Kidney epithelial cell (primary cell): ENCODE measurements at places on chromosomes 7 and 10.
A peak's percentile ranks its signal among the peaks of the same experiment; 100 is the strongest.

DNA sequence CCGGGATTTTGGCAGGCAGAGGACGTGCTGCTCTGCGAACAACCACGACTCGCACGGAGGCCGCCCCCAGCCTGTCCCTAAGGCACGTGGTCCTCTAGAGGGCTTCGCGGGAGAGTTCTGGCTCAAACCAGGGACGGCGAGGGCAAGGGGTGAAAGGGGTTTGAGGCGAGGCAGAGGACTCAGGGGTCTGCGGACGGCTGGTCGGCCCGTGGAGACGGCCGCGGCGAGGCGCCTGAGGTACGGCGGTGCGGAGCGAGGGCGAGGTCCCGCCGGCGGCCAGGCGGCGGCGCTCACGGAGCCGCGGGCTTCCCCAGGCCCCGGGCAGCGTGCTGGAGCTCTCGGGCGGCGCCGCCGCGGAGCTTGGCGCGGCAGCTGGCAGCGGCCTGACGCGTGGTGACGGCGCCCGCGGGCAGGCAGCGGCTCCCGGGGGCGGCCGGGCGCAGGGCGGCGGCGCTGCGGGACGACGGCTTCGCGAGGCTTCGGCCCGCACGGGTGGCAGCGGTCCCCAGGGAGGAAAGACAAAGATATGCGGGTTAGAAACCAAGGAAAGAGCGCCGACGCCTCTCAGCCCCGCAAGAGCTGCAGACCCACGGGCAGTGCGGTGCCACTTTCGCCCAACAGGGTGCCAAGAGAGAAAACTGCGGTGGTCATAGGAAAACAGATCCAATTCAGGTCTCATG, 44.8 kb downstream of the ZNF800 start:
- peak; percentile 21 for DNase-seq

DNA sequence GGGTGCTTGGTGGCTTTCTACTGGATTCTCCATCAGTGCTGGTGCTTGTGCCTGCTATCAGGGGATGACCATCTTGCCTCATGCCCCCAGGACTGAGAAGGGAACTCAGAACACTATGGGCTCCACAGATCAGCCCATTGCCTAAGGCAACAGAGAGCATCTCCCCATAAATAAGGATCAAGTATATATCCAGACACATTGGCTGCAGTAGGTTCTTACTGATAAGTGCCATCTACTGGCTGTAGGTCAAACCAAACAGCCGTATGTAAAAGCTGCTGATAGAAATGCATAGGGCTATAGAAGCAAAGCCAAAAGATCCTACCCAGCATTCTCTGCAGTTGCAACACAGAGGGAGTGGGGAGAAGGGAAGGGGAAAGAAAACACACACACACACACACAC, 153.7 kb downstream of the CDK14 start:
- no peak for DNase-seq

DNA sequence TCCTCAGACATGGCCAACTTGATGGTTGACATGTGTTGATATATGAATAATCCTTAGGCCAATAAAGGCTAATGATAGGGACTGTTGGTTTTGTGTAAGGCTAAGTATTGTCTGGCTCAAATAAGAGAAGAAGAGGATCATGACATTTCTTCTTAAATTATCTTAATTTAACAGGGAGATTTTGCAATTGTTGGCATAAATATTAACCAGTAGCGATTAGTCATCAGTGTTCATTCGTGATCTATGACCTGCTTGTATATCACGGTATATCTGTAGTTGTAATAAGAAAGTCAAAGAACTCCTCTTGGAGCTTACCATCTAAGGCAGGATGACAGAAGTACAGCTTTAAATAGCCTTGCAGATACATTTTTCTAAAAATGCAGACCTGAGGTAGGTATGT, 196.4 kb downstream of the CREB5 start:
- no peak for DNase-seq

GRCh38 chr7:110675383-110676103, 415.4 kb upstream of the LRRN3 start:
- no peak for DNase-seq

- no peak for DNase-seq
Measured at GRCh38 chr7:17315974-17316373, 17.5 kb downstream of the AHR start.

DNA sequence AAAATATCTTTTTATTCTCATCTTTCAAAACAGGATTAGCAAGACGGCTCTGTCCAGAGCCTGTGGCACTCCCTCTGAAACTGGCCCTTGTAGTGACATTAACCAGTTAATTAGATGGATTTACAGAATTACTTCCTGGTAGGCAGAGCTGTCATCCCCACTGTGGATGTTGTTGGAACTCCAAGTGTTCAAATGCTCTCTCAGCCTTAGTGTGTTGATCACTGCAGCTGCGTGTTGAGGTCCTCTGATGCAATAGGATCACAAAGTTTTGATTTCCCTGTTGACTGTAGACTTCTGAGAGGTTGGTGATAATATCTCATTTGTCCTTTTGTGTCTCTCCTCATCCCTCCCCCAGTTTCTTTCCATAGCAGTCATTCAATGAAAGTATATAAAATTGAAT, 117.3 kb upstream of the CDK6 start:
- no peak for DNase-seq

- no peak for DNase-seq
Measured at GRCh38 chr10:78599122-78599853, 469.5 kb upstream of the ZMIZ1 start.

DNA sequence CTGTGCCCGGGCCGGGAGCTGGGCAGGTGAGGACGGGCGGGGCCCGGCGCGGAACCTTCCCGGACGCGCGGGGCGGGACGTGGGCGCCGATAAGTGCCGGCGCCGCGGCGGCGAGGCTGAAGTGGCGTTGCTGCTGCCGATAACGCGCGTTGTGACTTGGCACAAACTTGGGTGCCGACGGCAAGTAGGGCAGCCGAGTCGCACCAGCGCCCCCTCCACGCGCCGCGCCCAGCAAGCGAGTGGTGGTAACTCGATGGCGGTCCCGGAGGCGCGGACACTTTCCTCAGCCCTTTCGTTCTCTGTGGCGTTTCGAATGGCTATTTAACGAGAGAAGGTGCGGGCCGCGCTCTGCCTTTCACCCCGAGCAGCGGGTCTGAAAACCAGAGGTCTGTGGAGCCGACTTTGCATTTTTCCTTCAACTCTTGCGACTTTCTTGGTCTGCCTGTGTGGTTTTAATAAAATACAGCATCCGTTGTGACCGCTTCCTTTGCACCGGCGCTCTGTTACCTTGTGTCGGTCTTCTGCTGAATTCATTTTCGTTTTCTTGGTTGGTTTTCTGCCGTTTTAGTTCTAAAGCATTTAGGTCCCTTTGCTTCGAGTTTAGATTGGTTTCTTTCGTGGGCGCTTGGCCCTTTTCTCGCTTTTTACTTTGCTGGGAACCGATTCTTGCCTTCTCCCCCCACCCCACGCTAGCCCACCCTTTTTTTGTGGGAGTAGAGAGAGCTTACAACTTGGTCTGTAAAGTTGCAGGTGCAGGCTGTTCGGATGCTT, 701 bp downstream of the STK17A start:
- DNase-seq = no peak

DNA sequence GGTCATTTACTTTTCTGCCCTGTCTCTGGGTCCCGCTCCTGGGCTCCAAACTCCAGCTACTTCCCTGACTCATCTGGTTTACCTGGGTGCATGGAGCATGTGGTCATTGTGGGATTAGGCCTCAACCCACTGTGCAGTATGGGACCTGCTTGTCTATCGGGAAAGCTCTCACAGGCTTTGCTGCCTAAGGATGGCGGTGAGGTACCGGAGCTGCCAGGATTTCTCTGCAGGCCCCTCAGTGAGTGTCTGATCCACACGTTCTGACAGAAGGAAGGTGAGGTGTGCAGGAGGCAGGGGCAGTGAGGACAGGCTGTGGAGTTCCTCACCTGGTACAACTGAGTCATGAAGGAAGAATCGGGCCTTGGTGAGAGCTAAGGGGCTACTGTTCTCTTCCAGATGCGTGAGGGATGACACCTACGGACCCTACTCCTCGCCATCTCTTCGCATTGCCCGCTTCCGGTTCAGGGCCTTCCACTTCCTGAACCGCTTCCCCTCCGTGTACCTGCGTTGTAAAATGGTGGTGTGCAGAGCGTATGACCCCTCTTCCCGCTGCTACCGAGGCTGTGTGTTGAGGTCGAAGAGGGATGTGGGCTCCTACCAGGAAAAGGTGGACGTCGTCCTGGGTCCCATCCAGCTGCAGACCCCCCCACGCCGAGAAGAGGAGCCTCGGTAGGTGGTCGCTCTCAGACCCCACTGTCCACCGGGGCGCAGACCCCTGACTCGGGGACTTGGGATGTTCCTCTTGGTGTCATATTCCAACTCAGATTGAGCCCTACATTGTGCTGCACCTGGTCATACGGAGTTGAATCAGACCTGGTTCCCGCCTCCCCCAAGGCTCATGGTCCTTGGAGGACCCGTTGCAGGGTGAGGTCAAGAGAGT, 56.7 kb downstream of the C10orf120 start:
- DNase-seq = no peak

DNA sequence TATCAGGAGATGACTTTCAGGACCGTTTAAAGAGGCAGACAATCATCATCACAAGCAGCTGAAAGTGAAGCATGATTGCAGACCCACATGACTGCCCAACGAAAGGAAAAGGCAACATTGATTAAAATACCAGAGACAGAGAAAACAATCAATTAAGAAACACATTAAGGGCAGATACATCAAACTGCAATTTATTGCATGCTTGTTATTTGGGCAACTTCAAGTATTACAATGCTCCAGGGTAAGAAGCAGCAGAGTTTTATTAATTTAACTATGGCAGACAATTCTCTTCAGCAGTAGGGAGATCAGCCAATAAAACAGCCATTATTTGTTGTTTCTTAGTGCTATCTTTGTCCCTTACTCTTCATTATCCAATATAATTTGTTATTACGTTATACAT, 367.7 kb upstream of the HPS1 start:
- no peak for DNase-seq

GRCh38 chr10:104780946-104781595, 140.0 kb downstream of the SORCS3 start:
- DNase-seq = no peak

DNA sequence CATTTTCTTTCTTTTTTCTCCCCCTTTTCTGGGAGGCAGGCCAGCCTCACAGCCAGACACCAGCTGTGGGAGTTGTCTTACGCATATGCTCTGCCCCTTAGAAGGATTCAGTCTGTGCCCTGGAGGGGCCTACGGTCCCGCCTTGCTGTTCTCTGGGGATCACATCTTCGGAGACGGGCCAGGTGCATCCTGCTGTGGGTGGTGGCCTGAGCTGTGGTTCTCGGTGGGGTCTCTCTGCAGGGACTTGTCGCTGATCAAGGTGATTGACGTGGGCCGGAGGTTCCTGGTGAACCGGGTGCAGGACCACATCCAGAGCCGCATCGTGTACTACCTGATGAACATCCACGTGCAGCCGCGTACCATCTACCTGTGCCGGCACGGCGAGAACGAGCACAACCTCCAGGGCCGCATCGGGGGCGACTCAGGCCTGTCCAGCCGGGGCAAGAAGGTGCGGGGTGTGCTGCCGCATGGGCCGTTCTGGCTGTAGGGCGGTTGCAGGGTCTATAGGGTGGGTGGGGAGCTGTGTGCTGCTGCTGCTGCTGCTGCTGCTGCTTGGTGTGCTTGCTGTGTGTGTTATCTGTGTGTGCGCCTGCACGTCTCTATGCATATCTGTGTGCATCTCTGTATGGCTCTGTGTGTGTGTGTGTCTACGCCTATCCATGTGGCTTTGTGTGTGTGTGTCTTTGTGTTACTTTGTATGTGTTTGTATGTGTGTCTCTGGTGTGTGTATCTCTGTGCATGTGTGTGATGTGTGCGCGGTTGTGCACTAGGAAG, 17.9 kb downstream of the PFKFB3 start:
- no peak for DNase-seq

- no peak for DNase-seq
Measured at GRCh38 chr7:100896732-100897608, 1.3 kb upstream of the ACHE start.

DNA sequence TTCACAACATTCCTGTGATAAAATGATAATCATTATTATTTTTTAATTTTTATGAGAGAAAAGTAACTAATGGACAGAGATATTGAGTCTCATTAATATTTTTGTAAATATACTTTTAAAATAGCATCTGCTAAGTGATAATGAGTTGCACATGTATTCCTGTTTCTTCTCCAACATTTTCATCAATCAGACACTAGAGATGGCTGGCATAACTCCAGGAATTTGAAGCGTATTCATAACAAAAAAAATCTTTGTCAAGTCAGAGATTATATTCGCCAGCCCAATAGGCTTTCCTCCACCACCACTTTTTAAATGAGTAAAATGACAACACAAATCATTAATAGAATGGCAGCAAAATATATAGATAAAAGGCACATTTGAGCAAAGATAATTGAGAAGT, 524.0 kb upstream of the KCND2 start:
- no peak for DNase-seq

- DNase-seq = no peak
Measured at GRCh38 chr7:38704751-38705150, 73.6 kb upstream of the AMPH start.

DNA sequence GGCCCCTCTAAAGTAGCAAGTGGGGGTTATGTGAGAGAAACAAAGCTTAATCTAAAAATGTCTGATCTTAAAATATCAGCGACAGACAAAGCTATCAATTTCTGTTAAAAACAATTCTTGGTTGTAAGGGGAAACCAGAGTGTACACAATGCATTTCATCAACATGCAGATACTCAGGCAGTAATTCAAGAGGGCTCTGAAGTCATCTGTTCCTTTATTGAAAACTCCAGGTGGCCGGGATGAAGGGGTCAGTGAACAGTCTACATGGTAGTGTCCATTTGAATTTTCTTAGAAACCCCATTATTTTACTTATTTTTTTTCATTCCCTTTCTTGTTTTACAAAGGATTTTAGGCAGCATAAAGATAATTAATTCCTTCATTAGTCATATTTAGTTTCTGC, 36.7 kb upstream of the BTBD16 start:
- no peak for DNase-seq

GRCh38 chr7:130853503-130854279, 119.7 kb upstream of the KLF14 start:
- no peak for DNase-seq

DNA sequence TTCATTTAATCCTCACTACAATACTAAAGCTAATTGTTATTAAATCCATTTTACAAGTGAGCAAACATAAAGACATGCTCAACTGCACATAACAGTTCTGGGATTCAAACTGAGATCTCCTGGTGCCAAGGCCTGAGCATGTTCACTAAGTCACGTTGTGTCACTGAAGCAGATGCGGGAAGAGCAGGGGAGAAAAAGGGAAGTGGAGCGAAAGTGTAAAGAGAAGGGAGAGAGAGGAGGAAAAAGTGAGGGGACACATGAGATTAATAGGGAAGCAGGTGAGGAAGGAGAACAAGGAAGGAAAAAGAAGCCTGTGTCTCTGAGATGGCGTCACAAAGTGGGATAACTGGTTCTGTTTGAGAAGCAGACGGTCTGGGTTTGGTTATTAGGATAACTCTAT, 38.9 kb upstream of the KAT6B start:
- DNase-seq = no peak

- DNase-seq = no peak
Measured at GRCh38 chr7:69567800-69568199, 30.5 kb upstream of the AUTS2 start.
